ENCODE measurements at places on chromosomes 5 and 9.
A peak's percentile ranks its signal among the peaks of the same experiment; 100 is the strongest.

GRCh38 chr5:14143546-14143840 is 351 bp downstream of the TRIO start:
- DNase-seq, result no peak
- H3K36me3 ChIP-seq, result no peaks in the 10 kb centered on the region
- peaks cover 16% of the 10 kb centered on the region for H3K4me1 ChIP-seq
- peak overlapping the region; percentile 99 for H3K27ac ChIP-seq
- H3K4me3 ChIP-seq, result peak overlapping the region; percentile 85

- no peak overlapping the region for H3K4me3 ChIP-seq
- no peak overlapping the region for H3K27ac ChIP-seq
- H3K27me3 ChIP-seq, result no peaks in the 10 kb centered on the region
- H3K36me3 ChIP-seq, result peaks cover 4% of the 10 kb centered on the region
- no peak for DNase-seq
Observed at GRCh38 chr5:1793966-1794900, 5.4 kb downstream of the MRPL36 start.

DNA sequence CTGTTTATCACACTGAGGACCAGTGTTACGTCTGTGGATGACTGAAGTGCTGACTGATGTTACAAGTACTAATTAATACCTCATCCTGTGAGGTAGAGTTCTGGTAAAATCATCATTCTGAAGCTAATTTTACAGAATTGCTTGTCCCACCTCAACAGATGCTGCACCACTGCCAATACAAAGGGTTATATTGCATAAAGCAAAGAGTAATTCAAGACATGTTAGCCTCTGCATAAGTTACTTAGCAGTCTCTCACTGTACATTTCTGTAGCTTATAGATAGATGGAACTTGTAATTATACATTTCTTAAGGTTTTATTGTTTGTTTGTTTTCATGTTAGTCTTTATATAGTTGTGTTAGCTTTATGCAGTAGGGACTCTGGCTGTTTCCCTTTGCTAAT is 513.6 kb downstream of the ANXA1 start:
- no peaks in the 10 kb centered on the region for H3K27me3 ChIP-seq
- no peak overlapping the region for H3K4me3 ChIP-seq

DNA sequence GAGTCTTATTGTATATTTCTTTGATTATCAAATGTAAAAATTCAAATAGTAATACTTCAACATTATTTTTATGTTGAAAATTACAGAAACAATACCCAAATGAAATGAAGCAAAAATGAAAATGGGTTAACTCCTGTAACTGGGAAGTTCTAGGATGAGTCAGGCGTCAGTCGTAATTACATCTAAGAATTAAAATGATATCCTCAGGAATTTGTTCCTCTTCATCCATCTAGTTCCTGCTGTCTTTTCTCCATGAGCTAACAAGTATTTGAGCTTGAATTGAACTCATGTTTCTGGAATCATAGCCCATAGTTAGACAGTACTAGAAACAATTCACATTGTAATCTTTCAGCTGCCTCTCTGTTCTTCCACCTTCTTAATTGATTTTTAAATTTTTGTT is 568.3 kb upstream of the TLE4 start:
- H3K36me3 ChIP-seq, result no peaks in the 10 kb centered on the region
- no peak overlapping the region for H3K27ac ChIP-seq
- H3K4me1 ChIP-seq, result no peaks in the 10 kb centered on the region

GRCh38 chr9:115106642-115107041 is 11.3 kb downstream of the TNC start:
- no peaks in the 10 kb centered on the region for H3K36me3 ChIP-seq
- no peaks in the 10 kb centered on the region for H3K27me3 ChIP-seq
- no peak for DNase-seq
- H3K4me1 ChIP-seq, result peaks cover 3% of the 10 kb centered on the region

- no peaks in the 10 kb centered on the region for H3K36me3 ChIP-seq
- DNase-seq, result no peak
- H3K27ac ChIP-seq, result no peak overlapping the region
Observed at GRCh38 chr5:54740141-54740540, 222.6 kb downstream of the SNX18 start.

DNA sequence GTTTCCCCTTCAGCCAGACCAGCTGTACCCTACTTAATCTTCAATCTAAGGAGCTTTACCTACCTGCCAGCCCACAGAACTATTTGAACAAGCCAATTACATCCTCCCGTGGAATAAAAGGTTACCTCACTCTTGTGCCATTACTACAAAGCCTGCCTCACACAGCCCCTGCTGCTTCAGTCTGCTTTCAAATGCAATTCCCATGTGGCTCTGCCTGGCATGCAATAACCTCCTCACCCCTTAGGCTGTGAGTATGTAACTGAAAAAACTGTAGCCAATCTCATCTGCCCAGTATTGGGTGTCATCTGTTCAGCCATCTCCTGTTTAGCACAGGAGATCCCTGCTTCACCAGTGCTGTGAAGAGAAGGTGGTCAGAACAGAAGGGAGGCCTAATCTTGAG is 6.1 kb upstream of the GCNT1 start:
- H3K27me3 ChIP-seq, result no peaks in the 10 kb centered on the region
- no peaks in the 10 kb centered on the region for H3K36me3 ChIP-seq
- no peak overlapping the region for H3K4me3 ChIP-seq
- H3K4me1 ChIP-seq, result peaks cover 2% of the 10 kb centered on the region
- no peak for DNase-seq

- H3K27ac ChIP-seq, result no peak overlapping the region
- H3K4me3 ChIP-seq, result no peak overlapping the region
- DNase-seq, result no peak
- H3K4me1 ChIP-seq, result no peaks in the 10 kb centered on the region
Observed at GRCh38 chr9:124741662-124742061, 29.4 kb downstream of the NR6A1 start.

GRCh38 chr9:93891549-93892310 is 63.4 kb downstream of the BARX1 start:
- H3K36me3 ChIP-seq, result no peaks in the 10 kb centered on the region
- no peaks in the 10 kb centered on the region for H3K27me3 ChIP-seq
- H3K27ac ChIP-seq, result no peak overlapping the region
- no peaks in the 10 kb centered on the region for H3K4me1 ChIP-seq

DNA sequence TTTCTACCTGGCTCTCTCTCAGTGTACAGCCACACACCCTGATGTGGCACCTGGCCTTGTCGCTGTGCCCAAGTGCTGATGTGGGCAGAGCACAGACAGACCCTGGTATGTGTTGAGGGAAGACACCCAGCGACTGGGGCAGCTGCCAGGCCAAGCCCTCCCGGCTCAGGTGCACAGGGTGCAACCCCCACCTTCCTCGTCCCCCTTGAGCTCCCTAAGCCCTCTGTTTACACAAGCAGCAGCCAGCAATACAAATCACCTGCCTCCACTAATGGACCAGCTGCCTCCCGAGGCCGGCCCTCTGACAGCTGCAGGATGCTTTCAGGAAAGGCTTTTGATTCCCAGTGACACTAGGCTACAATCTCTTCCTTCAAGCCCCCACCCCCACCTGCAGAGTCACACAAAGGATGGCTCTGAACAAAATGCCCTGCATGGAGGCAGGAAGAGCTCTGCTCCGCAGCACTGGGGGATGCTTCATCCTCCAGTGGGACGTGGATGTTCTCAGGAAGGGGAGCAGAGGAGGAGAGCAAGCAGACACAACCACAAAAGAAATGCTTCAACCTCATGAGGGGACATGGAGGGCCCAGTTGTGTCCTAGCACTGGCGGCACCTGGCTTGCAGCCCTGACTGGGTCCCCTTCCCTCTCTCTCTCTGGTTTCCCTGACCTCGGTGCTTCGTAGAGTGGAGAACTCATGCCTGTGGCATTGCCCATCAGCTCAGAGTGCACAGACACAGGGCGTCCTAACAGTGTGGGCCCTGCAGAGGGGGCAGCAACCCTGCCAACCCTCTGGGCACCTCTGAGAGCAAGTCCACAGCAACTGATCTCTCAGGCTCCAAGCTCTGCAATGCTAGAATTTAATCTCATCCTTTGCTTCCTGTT is 140.8 kb downstream of the BARX1 start:
- no peaks in the 10 kb centered on the region for H3K27me3 ChIP-seq
- no peak overlapping the region for H3K4me3 ChIP-seq
- H3K36me3 ChIP-seq, result no peaks in the 10 kb centered on the region

DNA sequence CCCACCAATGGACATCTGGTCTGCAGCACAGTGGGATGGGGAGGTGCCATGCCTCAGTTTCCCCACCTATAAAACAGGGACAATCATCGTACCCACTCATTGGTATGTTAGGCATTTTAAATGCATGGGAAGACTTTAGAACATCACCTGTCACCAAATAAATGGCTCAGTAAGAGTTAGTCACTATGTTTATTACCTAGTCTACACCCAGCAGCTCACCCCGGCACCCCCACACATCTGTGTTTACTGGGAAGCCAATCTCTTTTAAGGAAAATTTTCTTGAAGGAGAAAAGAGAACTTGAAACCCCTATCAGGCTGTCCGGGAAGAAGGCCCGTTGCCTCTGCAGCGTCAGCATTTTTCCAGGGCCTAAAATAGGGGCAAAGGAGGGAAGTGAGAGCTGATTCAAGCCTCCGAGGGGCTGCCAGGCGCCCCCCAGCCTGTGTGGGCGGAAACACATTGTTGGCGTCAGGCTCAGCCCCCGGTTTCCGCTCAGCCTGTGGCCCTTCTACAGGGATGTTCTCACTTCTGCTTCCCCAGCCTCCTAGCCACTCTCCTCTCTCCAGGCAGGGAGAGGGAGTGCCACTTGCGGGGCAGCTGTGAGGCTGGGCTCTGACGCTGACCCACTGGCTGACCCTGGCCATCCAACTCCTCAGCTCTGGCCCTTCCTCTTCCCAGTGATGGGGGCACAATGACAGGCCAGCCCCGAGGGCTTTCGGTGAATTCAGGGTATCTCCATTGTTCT is 4.6 kb downstream of the CSF1R start:
- no peak overlapping the region for H3K4me3 ChIP-seq
- H3K4me1 ChIP-seq, result no peaks in the 10 kb centered on the region
- no peak for DNase-seq
- no peak overlapping the region for H3K27ac ChIP-seq
- H3K27me3 ChIP-seq, result no peaks in the 10 kb centered on the region

DNA sequence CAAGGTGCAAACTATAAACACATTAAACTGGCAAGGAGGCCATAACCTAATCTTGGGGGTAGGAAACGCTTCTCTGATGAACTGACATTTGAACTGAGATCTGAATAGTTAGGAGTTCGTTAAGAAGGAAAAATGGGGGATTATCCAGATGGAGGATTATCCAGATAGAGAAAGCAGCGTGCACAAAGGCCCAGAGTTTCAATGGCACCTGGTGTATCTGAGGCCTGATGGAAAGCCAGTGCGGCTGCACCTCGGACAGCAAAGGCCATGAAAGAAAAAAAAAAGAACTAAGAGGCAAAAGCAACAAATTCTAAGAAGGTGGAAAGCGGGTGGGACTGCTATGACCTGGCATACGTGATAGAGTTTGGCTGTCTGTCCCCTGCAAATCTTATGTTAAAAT is 13.0 kb upstream of the CTNNAL1 start:
- no peak overlapping the region for H3K4me3 ChIP-seq
- no peak for DNase-seq
- H3K36me3 ChIP-seq, result no peaks in the 10 kb centered on the region
- no peak overlapping the region for H3K27ac ChIP-seq
- no peaks in the 10 kb centered on the region for H3K4me1 ChIP-seq
- no peaks in the 10 kb centered on the region for H3K27me3 ChIP-seq

DNA sequence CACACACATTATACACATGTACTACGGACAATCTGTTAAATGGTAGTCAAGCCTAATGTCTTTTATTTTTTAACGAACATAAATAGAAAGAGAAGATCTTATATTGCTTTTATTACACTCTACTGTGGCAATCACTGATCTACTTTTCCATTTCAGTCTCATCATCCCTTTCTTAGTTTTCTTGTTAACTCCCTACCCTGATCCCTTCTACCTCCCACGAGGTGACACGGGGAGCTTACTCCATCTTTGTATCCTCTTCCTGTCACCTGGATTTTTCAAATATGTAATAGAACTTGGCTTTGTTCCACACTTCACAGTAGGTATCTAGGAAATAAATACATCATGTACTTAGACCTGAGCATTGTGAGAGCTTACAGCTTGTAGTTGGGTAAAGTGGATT is 211.0 kb downstream of the PIK3R1 start:
- no peak overlapping the region for H3K4me3 ChIP-seq
- H3K27ac ChIP-seq, result no peak overlapping the region
- H3K36me3 ChIP-seq, result no peaks in the 10 kb centered on the region
- no peaks in the 10 kb centered on the region for H3K4me1 ChIP-seq

GRCh38 chr9:17556255-17556654 is 22.6 kb upstream of the SH3GL2 start:
- no peak overlapping the region for H3K27ac ChIP-seq
- DNase-seq, result no peak
- no peaks in the 10 kb centered on the region for H3K27me3 ChIP-seq
- H3K4me1 ChIP-seq, result no peaks in the 10 kb centered on the region
- no peak overlapping the region for H3K4me3 ChIP-seq

GRCh38 chr9:121318631-121319382 is 50.8 kb downstream of the GSN start:
- no peak overlapping the region for H3K4me3 ChIP-seq
- no peaks in the 10 kb centered on the region for H3K27me3 ChIP-seq
- H3K36me3 ChIP-seq, result no peaks in the 10 kb centered on the region
- no peak for DNase-seq
- H3K27ac ChIP-seq, result no peak overlapping the region

DNA sequence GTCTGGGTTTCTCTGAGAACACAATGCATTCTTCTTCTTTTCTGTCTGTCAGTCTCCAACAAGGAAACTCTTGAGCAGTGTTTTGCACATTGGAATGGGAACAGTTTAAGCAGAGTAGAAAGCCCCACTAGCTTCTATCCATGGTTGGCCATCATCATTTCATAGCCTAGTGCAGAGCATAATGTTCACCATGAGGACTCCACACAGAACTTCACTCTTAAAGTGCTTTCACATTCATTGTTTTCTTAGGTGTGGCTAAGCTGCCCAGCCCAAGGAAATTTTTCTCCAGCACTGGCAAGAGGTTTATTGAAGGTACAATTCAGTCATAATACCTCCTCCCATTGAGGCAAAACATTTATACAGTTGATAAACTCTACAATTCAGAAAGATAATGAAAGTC is 503.0 kb upstream of the CD180 start:
- H3K27ac ChIP-seq, result no peak overlapping the region
- no peak overlapping the region for H3K4me3 ChIP-seq
- H3K27me3 ChIP-seq, result no peaks in the 10 kb centered on the region
- H3K36me3 ChIP-seq, result no peaks in the 10 kb centered on the region
- H3K4me1 ChIP-seq, result no peaks in the 10 kb centered on the region
- DNase-seq, result no peak

- H3K27ac ChIP-seq, result no peak overlapping the region
- no peaks in the 10 kb centered on the region for H3K36me3 ChIP-seq
- H3K27me3 ChIP-seq, result no peaks in the 10 kb centered on the region
- H3K4me3 ChIP-seq, result no peak overlapping the region
- no peak for DNase-seq
- no peaks in the 10 kb centered on the region for H3K4me1 ChIP-seq
Observed at GRCh38 chr9:93090091-93090655, 5.8 kb upstream of the CARD19 start.
